ENCODE measurements at places on chromosomes 16 and 17. TPM values are rescaled to one million over a fixed set of nuclear protein-coding genes. Genes with fewer than 3 reads are reported as not detected.

DNA sequence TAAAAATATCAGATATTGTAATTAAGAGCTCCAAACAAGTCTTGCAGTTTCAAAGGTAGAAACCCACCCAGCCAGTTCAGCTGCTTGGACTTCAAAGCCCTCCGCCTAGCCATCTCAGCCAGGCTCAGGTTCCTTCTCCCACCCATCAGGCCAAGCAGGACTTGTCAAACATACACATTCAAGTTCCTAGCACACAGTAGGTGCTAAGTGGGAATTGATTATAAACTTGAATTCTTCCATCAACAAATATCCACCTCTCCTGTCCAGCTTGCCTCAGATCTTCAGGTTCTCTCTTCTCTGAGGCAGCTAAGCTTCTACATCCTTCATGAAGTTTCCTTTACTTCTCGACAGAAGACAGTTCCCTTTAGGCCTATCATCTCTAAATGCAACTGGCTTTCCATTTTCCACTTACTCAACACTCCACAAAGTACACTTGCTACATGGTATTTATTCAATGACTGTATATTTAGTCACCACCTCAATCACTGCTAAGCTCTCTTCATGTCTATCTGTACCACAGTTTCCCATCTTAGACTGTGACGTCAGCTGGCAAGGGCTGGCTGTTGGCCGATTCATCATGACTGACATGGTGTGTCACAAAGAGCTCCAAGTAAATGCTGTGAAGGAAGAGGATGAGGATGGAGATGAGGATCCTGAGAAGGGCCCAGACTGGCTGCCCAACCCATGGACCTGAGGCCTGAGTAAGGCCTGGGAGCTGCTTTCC lies 13.3 kb upstream of the COG7 start:
- no peaks in the 10 kb centered on the region for H3K27me3 ChIP-seq
- no peak overlapping the region for H3K4me3 ChIP-seq
- peaks cover 61% of the 10 kb centered on the region for H3K36me3 ChIP-seq
- no peak for DNase-seq

DNA sequence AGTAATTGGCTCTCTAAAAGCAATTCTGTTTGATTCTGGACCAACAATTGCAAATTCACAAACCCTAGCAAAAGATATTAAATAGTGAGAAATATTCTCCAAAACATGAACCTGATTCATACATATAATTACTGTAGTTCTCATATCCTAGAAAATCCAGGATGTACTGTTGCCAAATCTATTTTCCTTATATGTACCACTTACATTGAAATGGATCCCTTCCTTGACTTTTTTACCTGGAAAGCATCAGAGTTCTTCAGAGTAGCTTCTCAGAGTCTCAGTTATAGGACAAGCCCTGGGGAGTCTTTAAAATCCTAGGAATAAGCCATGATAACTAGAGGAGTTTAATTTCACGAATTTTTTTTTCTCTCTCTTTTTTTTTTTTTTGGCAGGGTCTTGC lies 16.7 kb downstream of the TMEM92 start:
- no peaks in the 10 kb centered on the region for H3K36me3 ChIP-seq
- peak overlapping the region; percentile 91 for H3K27ac ChIP-seq
- peaks cover 12% of the 10 kb centered on the region for H3K4me1 ChIP-seq
- H3K27me3 ChIP-seq: no peaks in the 10 kb centered on the region
- H3K4me3 ChIP-seq: no peak overlapping the region
- no peak for DNase-seq

- H3K27me3 ChIP-seq: no peaks in the 10 kb centered on the region
- no peak for DNase-seq
- H3K4me3 ChIP-seq: no peak overlapping the region
- no peak overlapping the region for H3K27ac ChIP-seq
- no peaks in the 10 kb centered on the region for H3K36me3 ChIP-seq
- no peaks in the 10 kb centered on the region for H3K4me1 ChIP-seq
These were observed 10.9 kb upstream of the TMEM170A start for GRCh38 chr16:75475420-75475847.

- no peak for DNase-seq
- H3K27ac ChIP-seq: no peak overlapping the region
- no peaks in the 10 kb centered on the region for H3K36me3 ChIP-seq
- H3K4me1 ChIP-seq: no peaks in the 10 kb centered on the region
These were observed 16.5 kb downstream of the HS3ST3B1 start for GRCh38 chr17:14317383-14317782.

GRCh38 chr16:87163637-87164036 lies 153.6 kb downstream of the C16orf95 start:
- H3K36me3 ChIP-seq: no peaks in the 10 kb centered on the region
- DNase-seq: no peak
- H3K27me3 ChIP-seq: no peaks in the 10 kb centered on the region
- H3K4me1 ChIP-seq: no peaks in the 10 kb centered on the region

- no peak overlapping the region for H3K4me3 ChIP-seq
- no peaks in the 10 kb centered on the region for H3K4me1 ChIP-seq
- no peaks in the 10 kb centered on the region for H3K36me3 ChIP-seq
- no peak for DNase-seq
- H3K27me3 ChIP-seq: no peaks in the 10 kb centered on the region
- H3K27ac ChIP-seq: no peak overlapping the region
These were observed 284.9 kb downstream of the SOX9 start for GRCh38 chr17:72405662-72406230.

GRCh38 chr17:49670641-49671040 lies 7.3 kb downstream of the SPOP start:
- no peaks in the 10 kb centered on the region for H3K27me3 ChIP-seq
- peaks cover 1% of the 10 kb centered on the region for H3K4me1 ChIP-seq
- DNase-seq: no peak

- peak within 1 kb of the TSS; percentile 52 for H3K4me3 ChIP-seq
- H3K27me3 ChIP-seq: peaks cover 15% of the 10 kb centered on the region
- H3K27ac ChIP-seq: no peak within 1 kb of the TSS
- no peak for DNase-seq
- peaks cover 2% of the 10 kb centered on the region for H3K4me1 ChIP-seq
These were observed at the start of gene SOX9 for GRCh38 chr17:72120642-72121163. Gene SOX9 (plus strand): TSS chr17:72121020. CDS start chr17:72121392, 372 bp downstream.

DNA sequence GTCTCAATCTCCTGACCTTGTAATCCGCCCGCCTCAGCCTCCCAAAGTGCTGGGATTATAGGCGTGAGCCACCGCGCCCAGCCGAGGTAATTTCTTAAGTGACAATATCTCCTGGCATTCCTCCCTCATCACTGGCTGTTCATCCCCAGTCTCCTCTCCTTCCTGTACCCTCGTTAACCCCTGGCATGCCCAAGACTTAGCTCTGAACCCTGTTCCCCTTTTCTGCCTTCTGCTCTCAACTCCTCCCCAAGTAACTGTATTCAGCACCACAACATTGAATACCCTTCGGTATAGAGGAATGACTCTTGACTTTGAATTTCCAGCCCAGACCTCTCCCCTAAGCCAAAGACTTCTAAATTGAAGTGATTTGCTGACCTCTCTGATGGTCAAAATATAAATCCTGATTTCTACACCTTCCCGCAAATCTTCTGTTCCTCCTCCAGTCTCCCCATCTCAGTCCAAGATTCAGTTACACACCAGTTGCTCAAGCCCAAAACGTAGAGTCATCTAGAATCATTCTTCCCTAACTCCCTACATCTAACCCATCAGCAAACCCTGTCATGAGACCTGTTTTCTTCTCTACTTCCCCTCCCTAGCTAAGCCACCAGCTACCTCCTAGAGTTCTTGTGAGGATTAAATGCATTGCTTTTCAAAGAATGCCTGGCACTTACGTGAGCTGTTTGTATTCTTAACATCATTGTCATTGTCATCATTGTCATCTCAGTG lies 14.8 kb downstream of the PMP22 start:
- peaks cover 47% of the 10 kb centered on the region for H3K36me3 ChIP-seq
- H3K4me1 ChIP-seq: no peaks in the 10 kb centered on the region
- H3K27me3 ChIP-seq: no peaks in the 10 kb centered on the region
- peak overlapping the region; percentile 36 for H3K27ac ChIP-seq
- no peak overlapping the region for H3K4me3 ChIP-seq
- no peak for DNase-seq

DNA sequence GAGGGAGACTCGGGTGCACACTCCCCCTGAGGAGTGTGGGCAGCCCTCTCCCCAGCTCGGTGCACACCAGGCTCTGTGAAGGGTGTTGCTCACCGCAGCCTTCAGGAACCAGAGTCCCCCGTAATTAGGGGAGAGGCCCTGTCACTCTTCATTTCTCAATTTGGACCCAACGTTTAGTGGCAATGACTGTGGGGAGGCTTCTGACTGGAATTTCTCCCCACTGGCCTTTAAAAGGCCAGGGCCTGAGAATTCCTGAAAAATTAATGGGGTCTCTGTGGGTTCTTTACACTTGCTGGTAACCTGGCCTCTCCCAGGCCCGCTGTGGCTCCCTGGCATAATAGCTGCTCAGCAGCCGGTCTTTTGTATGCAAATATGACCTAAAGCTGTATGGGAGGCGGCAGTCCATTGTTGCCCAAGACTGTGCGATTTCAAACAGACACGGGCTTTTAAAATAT lies 209.7 kb downstream of the MSI2 start:
- no peaks in the 10 kb centered on the region for H3K36me3 ChIP-seq
- no peaks in the 10 kb centered on the region for H3K27me3 ChIP-seq
- H3K4me3 ChIP-seq: no peak overlapping the region
- H3K27ac ChIP-seq: no peak overlapping the region
- DNase-seq: no peak

- H3K36me3 ChIP-seq: peaks cover 23% of the 10 kb centered on the region
- peak; percentile 95 for DNase-seq
- H3K4me3 ChIP-seq: peak overlapping the region; percentile 99
- no peaks in the 10 kb centered on the region for H3K27me3 ChIP-seq
These were observed 543 bp downstream of the STX4 start for GRCh38 chr16:31033709-31034492.

DNA sequence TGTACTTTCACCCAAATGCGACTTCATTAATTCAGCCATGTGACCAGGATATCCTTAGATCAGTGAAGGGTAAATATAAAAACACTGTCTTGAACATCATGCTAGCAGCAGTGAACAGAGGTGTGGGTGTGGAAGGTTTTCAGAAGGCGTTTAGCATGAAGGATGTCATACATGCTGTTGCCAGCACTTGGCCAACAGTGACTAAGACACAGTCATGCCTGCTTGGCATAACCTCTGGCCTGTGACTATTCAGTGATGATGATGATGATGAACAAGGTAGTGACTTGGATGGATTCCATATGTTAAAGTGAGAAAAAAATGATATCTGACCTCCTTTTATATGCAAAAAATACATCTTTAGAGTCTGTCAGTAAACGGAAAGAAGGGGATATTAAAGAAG lies 97.9 kb downstream of the MAP2K4 start:
- H3K27me3 ChIP-seq: no peaks in the 10 kb centered on the region
- H3K4me1 ChIP-seq: no peaks in the 10 kb centered on the region
- peaks cover 47% of the 10 kb centered on the region for H3K36me3 ChIP-seq
- H3K27ac ChIP-seq: no peak overlapping the region

- H3K27me3 ChIP-seq: no peaks in the 10 kb centered on the region
- H3K36me3 ChIP-seq: peaks cover 37% of the 10 kb centered on the region
- no peak overlapping the region for H3K27ac ChIP-seq
- no peaks in the 10 kb centered on the region for H3K4me1 ChIP-seq
- DNase-seq: no peak
These were observed 21.1 kb upstream of the TACO1 start for GRCh38 chr17:63579633-63580032.

DNA sequence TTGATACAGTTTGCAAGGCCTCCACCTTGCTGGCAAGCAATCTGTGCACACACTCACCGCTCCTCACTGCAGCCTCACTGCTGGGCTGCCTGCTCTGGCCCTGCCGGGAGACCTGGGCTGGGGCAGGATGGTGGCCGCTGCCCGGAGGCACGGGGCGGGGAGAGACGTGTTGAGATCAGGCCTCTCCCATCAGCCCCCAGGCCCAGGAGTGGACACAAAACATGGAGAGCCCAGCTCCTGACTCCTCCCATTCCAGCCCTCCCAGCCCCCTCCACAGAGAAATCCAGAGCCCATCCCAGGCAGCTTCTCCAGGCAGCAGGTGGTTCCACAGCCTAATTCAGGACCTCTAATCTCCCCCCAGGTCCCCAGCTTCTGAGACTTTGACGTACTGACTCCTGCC lies 23.1 kb upstream of the RPL38 start:
- no peak overlapping the region for H3K27ac ChIP-seq
- no peak for DNase-seq
- H3K27me3 ChIP-seq: no peaks in the 10 kb centered on the region
- no peaks in the 10 kb centered on the region for H3K4me1 ChIP-seq
- no peaks in the 10 kb centered on the region for H3K36me3 ChIP-seq

- no peak overlapping the region for H3K4me3 ChIP-seq
- no peak overlapping the region for H3K27ac ChIP-seq
- H3K27me3 ChIP-seq: no peaks in the 10 kb centered on the region
- H3K36me3 ChIP-seq: peaks cover under 1% of the 10 kb centered on the region
These were observed 20.5 kb downstream of the CDIP1 start for GRCh38 chr16:4517812-4518680.

GRCh38 chr16:25553711-25554436 lies 137.9 kb upstream of the HS3ST4 start:
- no peaks in the 10 kb centered on the region for H3K4me1 ChIP-seq
- H3K27me3 ChIP-seq: no peaks in the 10 kb centered on the region
- DNase-seq: no peak
- H3K27ac ChIP-seq: no peak overlapping the region
- H3K36me3 ChIP-seq: no peaks in the 10 kb centered on the region

DNA sequence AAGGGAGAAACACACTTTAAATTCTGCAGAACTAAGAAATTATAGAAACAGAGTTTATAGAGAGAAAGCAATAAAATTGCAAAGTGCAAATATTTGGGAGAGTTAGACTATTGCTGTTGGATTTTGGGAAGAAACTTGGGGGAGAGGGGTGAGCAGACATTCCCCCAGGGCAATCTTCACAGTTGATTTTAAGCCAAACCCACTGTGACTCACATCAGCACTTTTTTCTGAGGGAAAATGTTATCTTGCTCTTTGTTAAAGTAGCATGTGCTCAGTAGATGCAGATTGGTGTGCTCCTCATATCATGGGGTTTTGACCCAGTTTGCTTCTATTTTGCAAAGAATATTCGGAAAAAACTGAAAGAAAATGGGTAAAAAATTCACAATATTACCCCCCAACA lies 367.6 kb downstream of the CDH11 start:
- H3K27me3 ChIP-seq: no peaks in the 10 kb centered on the region
- H3K4me1 ChIP-seq: no peaks in the 10 kb centered on the region
- no peak overlapping the region for H3K4me3 ChIP-seq
- H3K36me3 ChIP-seq: no peaks in the 10 kb centered on the region
- DNase-seq: no peak

The FBXW10B gene
- not detected for total RNA-seq

The BRCA1 gene
- 0.85 TPM for total RNA-seq

The LLGL1 gene
- 25.3 TPM for total RNA-seq

The SYNGR3 gene
- 0.32 TPM for total RNA-seq

The FSCN2 gene
- total RNA-seq: not detected

The PLEKHH3 gene
- total RNA-seq: 105 TPM

The GP1BA gene
- not detected for total RNA-seq

The CENPX gene
- 41.3 TPM for total RNA-seq
